Central memory CD4-positive, alpha-beta T cell (primary cell): ENCODE measurements at places on chromosomes 3 and 15.

GRCh38 chr3:40741729-40742128, 217.0 kb downstream of the ZNF621 start:
- DNase-seq = no peak

DNA sequence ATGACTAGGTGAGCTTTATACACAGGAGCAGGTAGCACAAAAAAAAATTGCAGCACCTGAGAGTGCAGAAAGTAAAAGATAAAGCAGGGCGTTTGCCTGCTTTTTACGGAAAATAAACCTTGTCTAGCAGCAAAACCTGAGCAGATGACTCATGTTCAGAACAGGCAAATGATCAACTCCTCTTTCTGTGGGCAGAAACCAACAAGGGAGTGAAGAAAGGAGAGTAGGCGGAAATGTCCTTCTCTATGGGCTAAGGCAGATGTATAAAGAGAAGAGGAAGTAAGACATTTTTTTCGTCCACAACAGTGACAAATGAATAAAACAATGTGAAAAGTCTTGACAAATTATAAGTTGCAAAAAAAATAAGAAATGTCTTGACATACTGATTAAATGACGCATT, 24.5 kb upstream of the GMNC start:
- no peak for DNase-seq

DNA sequence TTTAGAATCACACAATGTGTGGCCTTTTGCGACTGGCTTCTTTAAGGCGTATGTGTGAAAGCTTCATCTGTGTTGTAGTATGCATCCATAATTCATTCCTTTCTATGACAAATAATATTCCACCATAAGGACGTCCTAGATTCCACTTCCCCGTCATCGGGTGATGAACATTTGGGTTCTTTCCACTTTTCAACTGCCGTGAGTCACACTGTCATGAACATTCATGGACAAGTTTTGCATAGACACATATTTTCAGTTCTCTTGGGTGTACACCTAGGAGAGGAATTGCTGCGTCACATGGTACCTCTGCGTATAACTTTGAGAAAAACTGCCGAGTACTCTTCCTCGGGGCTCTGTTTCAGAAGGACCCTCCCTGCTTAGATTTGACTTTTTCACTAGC, 97.3 kb downstream of the TOP2B start:
- DNase-seq = no peak

GRCh38 chr15:40772014-40772413, 2.2 kb downstream of the C15orf62 start:
- no peak for DNase-seq

DNA sequence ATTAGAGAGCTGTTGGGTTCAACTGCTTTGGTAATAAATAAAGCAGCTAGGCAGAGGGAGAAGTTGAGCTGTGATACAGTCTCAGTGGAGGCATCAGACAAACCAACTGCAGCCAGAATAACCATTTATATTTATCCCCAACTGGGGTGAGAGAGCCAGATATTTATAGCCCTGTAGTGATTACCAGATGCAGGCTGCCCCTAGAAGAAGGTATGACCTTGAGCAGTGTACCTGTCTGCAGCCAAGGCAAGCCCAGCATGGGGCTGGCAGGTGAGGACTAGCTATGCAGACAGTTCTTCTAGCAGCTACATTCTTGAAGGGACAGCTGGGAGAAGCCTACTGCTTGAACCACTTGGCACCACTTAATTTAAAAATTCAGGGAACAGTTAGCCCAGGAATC, 144.4 kb upstream of the EPHA3 start:
- DNase-seq = no peak

DNA sequence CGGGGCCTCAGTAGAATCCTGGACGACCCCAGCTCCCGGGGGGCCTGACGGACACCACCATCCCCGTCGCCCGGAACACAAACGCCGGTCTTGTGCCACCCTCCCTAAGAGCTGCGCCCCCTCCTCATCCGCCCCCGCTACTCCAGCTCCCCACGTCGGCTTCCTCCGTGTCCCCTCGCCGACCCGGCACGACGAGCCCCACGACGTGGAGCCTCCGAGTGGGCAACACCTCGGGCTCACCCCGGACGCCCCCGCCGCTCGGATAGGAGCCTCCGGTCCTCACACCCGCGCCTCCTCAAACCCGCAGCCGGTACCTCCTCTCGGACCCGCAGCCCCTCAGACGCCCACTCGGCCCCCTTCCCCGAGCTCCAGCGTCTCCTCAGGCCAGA, 525 bp downstream of the NPTN start:
- DNase-seq = peak; percentile 2
